Breast epithelium (tissue), 4 donors: ENCODE measurements at places on chromosomes 2 and 18. TPM values are rescaled to one million over a fixed set of nuclear protein-coding genes. Genes with fewer than 3 reads are reported as not detected.

GRCh38 chr2:175755656-175756386, 246.2 kb downstream of the LNPK start:
- no peak for DNase-seq

DNA sequence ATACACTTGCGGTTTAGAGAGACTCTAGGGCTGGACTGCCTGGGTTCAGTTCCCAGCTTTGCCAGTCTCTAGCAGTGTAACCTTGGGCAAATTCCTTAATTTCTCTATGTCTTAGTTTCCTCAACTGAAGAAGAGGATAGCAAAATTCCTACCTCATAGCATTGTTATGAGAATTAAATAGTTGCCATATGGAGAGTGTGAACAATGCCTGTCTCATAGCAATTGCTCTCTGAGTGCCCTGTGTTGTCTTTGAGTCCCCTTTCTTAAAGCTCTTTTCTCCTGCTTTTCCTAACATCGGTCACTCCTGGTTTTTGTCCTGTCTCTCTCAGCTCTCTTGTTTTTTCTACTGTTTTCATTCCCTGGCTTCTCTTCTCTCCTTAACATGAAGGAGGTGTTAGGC, 116.8 kb upstream of the ALPP start:
- no peak for DNase-seq

- no peak for DNase-seq
Measured at GRCh38 chr18:12377556-12378197, 650 bp upstream of the AFG3L2 start.

Gene CLEC4F
- not detected for total RNA-seq

Gene SCYGR4
- not detected for total RNA-seq

Gene CKAP2L
- total RNA-seq = not detected
